Stimulated activated CD8-positive, alpha-beta memory T cell treated with anti-CD3 and anti-CD28 coated beads, Interleukin-15, amount 100 ng/mL, for 4 hours (primary cell): ENCODE measurements at places on chromosomes 4 and X.

DNA sequence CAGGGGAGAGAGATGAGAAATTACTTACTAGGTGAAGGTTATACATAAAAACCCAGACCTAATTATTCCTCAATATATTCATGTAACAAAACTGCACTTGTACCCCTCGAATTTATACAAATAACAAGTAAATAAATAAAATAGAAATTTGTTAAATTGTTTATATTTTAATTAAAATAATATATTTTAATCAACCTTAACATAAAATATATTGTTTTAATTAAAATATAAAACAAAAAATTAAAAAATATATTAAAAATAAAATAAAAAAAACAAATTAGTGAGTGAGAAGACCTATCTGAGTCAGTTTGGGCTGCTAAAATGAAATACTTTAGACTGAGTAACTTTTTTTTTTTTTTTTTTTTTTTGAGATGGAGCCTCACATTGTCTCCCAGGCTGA, 87.4 kb upstream of the PCDH7 start:
- DNase-seq: no peak

GRCh38 chrX:144006811-144007210, 122.9 kb downstream of the UBE2NL start:
- no peak for DNase-seq

DNA sequence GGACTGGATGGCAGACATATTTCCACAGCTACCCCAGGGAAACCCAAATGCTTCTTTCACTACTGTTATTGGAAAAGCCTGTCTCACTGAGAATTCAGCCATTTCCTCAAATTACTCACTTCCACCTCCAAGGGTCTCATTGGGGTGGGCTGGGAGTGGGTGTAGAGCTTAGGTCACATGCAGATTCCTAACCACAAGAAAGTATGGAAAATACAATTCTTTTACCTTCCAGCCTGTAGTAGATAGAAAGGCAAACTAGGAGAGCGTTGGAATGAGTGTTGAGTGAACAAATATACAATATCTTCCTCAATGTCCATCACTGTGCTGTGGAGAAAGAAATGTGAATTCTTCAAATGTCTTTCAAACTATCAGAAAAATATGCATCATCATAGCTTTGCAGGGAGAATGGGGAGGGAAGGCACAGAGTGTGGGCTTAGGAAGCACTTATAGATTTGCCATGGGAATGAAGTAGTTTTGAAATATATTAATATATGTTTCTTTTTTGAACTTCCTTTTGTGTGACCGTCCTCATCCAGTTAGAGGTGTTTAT, 245.3 kb upstream of the JADE1 start:
- no peak for DNase-seq

DNA sequence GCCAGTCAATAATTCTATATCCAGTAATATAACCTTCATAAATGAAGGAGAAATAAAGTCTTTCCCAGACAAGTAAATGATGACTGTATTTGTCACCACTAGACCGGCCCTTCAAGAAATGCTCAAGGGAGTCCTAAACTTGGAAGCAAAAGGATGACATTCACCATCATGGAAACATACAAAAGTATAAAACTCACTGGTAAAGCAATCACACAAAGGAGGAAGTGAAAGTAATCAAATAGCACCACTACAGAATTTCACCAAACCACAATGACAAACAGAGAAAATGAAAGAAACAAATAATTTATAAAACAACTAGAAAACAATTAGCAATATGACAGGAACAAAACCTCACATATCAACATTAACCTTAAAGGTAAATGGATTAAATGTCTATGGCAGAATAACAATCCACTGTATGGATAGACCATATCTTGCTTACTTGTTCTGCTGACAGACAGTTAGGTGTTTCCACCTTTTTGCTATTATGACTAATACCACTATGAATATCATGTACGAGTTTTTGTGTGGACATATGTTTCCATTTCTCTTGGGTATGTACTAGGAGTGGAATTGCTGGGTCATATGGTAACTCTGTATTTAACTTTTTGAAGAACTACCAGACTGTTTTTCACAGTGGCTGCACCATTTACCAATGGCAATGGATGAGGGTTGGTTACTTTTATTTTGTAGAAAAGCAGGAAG, 44.9 kb downstream of the NAT8L start:
- DNase-seq: no peak

DNA sequence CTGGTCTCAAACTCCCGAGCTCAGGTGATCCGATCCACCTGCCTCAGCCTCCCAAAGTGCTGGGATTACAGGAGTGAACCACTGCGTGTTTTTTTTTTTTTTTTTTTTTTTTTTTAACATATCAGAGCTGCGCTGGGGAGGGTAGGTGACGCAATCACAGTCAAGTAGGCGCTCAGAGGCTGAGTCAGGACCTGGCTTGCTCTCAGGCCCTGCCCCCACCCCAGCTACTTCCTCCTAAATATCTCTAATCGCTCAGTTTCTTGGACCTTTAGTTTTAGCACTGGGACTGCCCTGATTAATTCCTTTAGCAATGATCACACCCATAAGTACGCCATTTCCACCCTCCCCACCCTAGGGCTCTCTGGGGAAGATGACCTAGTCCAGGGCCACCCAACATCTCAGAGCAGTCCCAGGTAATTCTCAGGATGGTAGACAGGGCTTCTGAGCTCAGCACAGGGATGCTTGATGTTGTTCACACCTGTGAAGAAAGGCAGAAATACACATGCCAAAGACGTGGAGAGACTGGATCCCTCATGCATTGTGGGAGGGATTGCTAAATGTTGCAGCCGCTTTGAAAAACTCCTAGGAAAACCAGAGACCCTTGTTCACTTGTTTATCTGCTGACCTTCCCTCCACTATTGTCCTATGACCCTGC, 50.2 kb downstream of the DDX3X start:
- DNase-seq: no peak

DNA sequence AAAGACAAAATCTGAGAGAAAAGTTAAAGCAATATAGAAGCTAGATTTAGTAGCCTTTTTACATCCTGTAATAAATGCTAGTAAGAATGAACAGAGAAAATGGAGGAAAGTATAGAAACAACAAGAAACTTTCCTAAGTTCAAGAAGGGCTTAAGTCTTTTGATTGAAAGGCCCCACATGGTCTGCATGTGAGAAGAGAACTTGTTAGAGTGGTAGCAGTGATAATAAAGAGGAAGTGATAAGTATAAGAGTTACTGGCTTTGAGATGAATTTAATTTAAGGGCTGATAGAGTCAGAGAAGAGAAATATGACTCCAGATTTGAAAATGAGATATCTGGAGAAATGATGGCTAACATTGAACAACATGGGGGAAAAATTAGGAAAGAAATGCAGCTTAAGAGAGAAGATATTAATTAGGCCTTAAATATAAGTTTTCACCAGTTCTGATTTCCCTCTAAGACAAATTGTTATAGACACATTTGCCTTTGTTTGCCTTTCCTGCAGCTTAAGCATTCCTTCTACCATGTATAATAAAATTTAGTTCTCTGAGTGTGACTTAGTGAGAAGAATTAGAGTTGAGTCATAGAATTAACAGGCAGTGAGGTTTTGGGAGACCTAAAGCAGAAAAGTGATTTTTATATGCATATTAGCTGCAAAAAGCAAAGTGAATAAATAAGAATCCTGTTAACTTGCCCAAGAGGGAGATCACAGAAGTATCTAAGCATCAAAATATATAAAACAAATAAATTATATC, 18.4 kb downstream of the ZFX start:
- DNase-seq: no peak

GRCh38 chrX:46737041-46737440, 21.9 kb downstream of the SLC9A7 start:
- no peak for DNase-seq

DNA sequence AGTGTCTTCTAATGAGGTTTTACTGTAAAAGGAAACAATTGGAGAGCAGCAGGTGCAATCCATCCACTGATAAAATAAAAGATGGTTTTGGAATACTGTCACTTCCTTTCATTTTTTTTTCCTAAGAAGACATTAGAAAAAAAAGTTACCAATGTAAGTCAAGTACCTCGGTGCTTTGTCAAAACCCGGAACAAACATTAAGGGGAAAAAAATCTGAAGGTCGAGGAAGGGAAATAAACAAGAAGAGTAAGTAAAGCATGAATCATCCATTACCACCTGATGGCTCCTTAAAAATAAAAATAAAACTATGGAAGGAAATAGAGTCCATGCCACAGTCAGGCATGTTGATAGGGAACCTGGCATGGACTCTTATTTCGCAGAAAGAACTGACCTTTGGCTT, 15.3 kb upstream of the XPNPEP2 start:
- DNase-seq: no peak

- DNase-seq: no peak
Observed at GRCh38 chrX:18890049-18890381, 93.9 kb downstream of the PHKA2 start.

DNA sequence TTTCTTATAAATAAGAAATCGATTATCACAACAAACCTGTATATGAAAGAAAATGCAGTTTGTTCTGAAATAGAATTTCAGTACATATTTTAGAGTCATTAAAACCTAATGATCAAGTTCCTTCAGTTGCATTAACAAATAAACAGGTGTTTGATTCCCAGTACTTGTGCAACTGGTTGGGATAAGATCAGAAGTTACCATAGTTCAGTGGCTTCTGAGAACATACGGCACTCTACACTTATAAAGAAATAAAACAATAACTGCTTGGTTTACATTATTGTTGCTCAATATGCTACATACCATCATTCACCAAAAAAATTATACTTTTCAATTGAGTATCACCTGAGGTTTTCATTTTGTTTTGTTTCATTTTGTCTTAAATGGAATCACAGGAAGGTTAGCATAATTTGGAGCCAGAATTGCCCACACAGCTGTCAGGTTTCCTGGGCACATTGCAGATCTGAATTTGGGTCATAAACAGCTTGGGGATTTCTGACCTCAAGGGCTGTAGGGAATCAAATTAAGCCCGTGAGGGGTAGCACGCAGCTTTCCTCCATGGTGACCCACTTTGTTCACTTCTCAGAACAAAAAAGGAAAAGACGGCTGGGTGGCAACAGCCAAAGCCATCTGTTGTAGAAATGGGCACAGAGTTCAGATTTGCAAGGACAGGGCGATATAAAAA, 14.9 kb upstream of the CCNG2 start:
- DNase-seq: no peak

DNA sequence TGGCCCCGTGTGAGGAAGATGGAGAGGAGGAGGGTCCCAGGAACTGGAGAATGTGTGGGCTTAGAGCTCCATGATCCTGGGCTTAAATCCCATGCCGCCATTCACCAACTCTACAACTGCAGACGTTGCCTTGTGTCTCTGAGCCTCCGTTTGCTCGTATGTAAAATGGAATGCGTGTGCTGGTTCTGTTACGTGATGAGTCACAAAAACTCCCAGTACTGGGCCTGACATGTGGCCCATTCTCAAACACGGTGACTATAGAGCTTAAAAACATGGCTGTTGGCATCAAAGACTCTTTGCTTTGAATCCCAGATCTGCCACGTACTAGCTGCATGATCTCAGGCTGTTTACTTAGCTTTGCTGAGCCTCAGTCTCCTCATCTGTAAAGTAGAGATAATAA, 13.0 kb upstream of the AFAP1 start:
- DNase-seq: no peak

GRCh38 chr4:73068491-73069337, 802 bp downstream of the COX18 start:
- DNase-seq: no peak

DNA sequence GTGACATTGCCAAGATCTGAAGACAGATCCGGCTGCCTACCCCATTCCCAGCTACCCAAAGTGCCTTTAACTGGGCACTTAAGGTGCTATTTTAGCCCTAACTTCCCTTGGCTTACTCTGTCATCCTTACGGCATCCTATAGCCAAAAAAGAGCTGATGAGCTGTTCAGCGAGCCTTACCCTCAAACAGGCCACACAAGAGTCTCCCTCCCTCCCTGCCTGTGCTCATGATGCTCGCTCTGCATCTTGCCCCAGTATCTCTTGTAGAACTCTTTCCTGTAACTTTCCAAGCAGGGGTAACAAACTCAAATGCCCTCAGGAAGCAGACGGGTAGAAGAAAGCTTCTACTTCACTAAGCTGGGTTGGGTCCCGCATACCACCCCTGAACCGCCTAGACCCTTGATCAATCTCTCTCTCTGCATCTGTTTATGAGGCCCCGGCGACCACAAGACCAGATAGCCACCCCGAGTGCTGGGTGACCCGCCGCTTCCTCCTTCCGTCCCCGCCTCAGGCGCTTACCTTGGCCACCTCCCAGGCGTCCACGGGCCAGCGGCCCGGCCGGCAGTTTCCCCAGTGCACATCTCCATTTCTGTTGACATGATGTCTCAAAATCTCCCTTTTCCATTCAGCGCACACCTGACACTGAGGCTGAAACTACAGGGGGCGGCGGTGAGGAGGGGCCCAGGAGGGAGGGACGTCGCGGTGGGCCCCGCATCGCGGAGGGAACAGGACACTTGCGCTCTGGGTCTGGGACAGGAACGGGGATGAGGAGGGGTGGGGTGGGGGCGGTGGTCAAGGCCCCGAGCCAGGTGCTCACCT, 663 bp downstream of the CXorf38 start:
- DNase-seq: no peak

GRCh38 chr4:40563401-40563800, 66.3 kb downstream of the RBM47 start:
- no peak for DNase-seq
